ENCODE measurements at places on chromosomes 1 and 21.
A peak's percentile ranks its signal among the peaks of the same experiment; 100 is the strongest.

- DNase-seq: no peak
These were observed 17.4 kb downstream of the IQGAP3 start for GRCh38 chr1:156554971-156555370.

GRCh38 chr1:233081735-233082134, 131.3 kb downstream of the NTPCR start:
- DNase-seq: no peak

DNA sequence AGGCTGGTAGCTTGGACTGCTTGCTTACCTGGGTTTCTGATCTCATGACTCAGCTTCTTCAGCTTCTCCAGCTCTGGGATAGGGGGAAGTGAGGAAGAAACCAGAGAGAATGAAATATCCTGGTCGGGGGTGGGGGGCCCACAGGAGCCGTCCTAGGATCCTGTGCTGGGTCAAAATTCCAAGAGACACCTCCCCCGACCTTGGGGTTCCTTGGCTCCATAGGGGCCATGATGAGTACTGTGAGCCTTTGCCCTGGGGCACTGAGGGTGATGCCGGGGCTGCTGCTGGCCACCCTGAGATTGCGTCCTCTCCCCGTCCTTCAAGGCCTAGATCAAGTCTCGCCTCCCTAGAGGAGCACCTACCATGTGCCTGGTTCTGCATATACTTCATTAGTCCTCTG, 40.0 kb downstream of the MYOM3 start:
- no peak for DNase-seq

DNA sequence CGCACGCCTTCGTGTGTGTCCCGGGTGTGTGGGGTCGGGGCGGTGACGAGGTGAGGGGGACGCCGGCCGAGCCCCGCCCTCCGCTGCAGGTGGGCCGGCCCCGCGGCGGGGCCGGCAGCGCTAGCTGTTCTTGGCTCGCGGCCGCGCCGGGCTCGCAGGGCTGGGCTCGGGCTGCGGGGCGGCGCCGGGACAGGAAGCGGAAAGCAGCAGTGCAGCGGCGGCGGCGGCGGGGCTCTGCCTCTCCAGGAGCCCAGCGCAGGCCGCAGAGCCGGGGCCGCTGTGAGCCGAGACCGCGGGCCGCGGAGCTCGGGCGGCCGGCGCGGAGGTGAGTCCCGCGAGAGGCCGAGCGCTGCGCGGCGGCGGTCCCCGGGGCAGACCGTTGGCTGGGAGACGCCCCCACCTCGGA, at the start of gene VANGL1:
Gene VANGL1 (plus strand): TSS at position 209 of the 406 bp plus-strand sequence. CDS start 9,444 bp downstream, outside the sequence.
- peak; percentile 42 for DNase-seq

GRCh38 chr1:243343970-243344937, 88.4 kb downstream of the SDCCAG8 start:
- DNase-seq: no peak

- DNase-seq: no peak
These were observed 11.7 kb downstream of the NR5A2 start for GRCh38 chr1:200038981-200039848.

DNA sequence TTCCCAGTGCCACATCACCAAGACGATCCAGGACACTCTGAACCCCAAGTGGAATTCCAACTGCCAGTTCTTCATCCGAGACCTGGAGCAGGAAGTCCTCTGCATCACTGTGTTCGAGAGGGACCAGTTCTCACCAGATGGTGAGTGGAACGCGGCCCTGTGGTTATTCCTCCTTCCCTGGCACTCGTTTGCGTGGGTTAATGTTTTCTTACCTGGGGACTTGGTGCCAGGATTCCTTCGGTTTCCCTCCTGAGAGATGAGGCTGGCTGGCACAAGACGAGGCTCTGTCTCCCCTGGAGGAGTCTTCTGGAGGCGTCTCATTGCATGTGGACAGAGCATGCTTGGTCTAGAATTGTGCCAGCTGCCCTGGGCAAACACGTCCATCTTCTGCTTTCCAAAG, 29.3 kb downstream of the ATP5PO start:
- no peak for DNase-seq

DNA sequence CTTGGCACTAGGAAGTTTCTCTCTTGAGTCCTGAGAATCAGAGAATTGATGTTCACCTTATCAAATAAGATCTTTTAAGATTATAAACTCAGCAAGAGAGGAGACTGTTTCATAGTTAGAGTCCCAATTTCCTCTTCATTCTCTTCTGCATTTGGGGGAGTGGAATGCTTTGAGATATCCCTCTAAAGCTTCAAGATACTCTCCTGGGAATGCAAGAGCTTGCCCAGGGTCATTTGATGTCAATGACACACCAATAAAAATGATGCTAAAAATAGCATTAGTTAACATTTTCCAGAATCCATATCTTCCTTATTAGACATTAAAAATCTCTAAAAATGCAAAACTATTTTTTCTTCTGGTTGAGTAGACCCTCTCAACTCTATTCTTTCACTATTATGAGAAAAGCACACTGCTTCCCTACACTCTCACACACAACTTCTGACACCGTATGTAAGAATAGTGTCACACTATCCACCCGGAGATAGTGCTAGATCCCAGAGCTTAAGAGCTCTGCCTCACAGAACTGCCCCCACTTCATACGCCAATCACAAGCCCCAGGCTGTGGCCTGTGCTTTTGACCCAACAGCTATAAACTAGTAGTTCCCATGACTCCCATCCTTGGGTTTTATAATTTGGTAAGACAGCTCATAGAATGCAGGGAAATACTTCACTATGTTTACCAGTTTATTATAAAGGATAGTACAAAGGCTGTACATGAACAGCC, 399.9 kb upstream of the RUNX1 start:
- DNase-seq: no peak

DNA sequence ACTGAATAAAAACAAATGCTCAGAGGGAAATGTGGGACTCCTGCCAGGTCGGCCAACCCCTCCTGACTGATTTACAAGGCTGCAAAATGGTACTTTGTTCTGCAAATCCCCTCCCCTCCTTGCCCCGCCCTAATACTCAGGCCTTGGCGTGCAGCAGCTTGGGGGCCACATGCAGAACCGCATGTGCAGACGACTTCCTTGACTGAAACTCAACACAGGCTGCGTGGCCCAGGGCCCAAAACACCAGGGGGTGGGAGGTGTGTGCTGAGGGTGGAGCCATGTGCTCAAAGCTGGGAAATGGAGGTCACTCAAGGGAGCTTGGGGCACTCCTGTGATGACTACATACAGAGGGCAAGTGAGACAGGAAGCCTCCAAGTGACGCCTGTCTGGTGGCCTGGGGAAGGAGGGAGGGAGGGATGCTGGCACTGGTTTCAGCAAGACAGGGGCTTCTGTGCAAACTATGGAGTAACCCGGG, 87.2 kb downstream of the MRPL37 start:
- peak; percentile 55 for DNase-seq

GRCh38 chr1:51236531-51237350, 668 bp downstream of the RNF11 start:
- no peak for DNase-seq

DNA sequence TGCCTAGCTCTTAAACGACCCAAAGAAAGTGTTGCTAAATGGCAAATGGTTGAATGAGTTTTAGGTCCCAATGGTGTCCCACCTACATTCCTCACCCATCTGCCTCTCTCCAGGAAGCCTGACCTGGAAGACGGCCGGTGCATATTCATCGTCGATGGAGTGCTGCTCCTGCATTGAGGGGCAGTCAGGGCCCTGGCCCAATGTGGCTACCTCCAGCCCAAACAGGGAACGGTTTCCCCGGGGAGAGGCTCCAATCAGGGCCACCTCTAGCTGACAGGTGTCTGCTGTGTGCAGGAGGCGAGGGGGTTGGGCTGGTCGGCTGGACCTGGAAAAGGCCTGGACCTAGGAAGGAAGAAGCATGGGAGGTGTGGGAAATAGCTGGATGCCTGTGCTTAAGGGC, 1.6 kb downstream of the GLMP start:
- DNase-seq: no peak

DNA sequence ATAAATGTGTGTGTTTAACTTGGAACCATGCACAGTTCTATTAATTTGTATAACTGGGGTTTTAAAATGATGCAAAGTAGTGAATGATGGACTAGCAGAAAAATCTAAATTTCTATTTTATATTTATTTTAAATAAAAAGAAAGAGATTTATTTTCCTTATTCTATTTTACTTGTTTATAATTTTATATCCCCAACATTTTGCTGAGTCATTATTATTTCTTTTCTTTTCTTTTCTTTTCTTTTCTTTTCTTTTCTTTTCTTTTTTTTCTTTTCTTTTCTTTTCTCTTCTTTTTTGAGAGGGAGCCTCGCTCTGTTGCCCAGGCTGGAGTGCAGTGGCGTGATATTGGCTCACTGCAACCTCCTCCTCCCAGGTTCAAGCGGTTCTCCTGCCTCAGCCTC, 395.0 kb upstream of the NCAM2 start:
- DNase-seq: no peak

- DNase-seq: no peak
These were observed 272.9 kb downstream of the ADGRL2 start for GRCh38 chr1:82073659-82074058.

- no peak for DNase-seq
These were observed 523.6 kb upstream of the PLXNA2 start for GRCh38 chr1:208767816-208768215.

GRCh38 chr1:213256438-213257087, 205.5 kb downstream of the RPS6KC1 start:
- DNase-seq: no peak

DNA sequence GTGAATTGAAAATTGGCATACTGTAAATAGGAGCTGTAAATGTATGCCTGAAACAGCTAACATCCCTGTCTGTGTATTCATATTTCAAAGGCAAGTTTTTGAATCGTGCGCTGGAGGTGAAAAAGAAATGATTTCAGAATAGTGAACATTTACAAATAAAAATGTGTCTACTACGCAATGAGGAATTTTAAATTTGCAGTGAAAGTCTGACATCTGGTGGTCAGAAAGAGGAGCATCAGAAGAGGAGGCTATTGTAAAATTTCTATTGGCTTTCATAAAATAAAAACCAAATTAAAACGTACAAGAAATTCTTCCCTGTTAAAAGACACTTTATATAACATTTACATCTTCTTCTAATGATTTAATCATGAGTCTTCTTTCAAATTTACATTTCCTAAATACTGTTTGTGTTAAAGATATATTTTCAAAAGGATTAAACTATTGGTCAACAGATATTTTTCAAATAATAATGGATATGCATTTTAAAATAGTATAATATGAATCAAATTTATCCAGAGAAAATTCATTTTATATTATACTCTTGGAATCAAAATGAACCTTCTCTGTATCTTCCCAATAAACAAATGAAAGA, 113.7 kb upstream of the RRP15 start:
- no peak for DNase-seq

DNA sequence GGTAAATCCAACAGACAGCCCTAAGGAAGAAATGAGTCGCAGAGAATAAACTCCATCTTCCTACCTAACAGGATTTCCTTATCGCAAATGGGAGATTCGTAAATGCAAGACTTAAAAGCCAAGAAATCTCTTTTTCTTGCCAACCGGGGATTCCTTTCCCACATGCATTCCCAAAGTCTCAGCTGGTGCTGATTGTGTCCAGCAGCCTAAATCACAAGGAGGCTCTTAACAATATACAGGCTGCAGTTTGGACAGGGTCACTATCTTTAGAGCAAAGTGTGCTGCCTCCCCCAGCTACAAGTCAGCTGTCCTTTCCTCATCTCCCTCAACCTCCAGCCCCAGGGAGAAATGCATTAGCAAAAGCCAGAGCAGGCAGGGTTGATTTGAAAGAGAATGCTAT, 189.8 kb upstream of the PLXNA2 start:
- no peak for DNase-seq

DNA sequence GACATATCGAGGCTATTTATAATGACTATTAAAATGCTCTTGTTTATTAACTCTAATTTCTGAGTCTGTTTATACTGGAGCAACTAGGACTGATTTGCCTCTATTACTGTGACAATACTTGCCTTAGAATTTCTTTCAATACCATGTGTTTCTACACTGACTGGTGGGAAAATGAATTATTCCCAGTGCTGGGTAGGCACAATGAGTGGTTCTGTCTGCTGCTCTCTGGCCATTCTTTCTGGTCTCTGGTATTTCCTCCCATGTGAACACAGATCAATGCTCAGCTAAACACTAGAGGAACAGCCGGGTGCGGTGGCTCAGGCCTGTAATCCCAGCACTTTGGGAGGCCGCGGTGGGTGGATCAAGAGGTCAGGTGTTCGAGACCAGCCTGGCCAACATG, 390.5 kb downstream of the PRDM2 start:
- DNase-seq: no peak

- no peak for DNase-seq
These were observed 28.0 kb downstream of the TAF5L start for GRCh38 chr1:229597877-229598276.

- no peak for DNase-seq
These were observed 236.6 kb downstream of the HHAT start for GRCh38 chr1:210565306-210565705.

- no peak for DNase-seq
These were observed 59.3 kb downstream of the WDR4 start for GRCh38 chr21:42819861-42820615.

DNA sequence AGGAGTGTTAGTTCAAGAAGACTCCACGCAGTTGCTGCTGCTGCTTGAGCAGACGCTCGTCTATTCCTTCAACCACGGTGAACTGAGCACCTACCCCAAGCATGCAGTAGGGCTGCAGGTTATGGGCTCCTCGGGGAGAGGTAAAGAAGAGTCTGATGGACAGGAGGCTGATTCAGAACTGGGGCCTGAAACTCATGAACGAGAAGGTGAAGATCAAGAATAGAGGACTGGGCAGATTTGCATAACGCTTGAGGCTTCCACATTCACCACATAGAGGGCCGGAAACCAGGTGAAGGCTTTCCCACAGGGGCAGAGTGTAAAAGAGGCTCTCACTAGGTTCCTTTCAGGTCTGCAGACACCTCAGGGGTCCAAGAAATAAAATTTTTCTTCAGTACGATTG, 9.1 kb downstream of the ABCA4 start:
- DNase-seq: no peak

GRCh38 chr1:10903821-10904220, 107.4 kb upstream of the CASZ1 start:
- no peak for DNase-seq

GRCh38 chr1:87230501-87230900, 98.2 kb upstream of the LMO4 start:
- no peak for DNase-seq

GRCh38 chr1:71835442-71835813, 446.9 kb downstream of the NEGR1 start:
- DNase-seq: no peak

- no peak for DNase-seq
These were observed 11.0 kb downstream of the ZBTB7B start for GRCh38 chr1:155013632-155014031.

DNA sequence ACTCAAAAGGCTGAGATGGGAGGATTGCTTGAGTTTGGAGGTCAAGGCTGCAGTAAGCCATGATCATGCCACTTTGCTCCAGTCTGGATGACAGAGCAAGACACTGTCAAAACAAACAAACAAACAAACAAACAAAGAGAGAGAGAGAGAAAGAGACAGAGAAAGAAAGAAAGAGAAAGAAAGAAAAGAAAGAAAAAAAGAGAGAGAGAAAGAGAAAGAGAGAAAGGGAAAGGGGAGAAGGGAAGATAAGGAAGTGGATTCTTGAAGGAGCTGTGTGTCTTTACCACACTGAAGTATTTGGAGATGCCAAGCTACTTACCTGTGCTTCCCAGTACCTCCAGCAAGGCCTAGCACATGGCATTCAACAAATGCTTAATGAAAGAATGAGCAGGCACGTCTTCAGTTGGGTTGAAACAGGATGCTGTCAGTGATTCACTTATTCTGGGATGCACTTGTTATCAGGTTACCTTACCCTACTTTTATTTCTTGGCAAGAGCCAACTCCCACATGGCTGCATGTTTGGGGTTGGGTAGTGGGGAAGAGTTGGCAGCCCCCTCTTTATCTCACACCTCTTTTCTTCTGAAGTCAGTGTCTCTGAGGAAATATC, 28.8 kb downstream of the CD101 start:
- DNase-seq: no peak

GRCh38 chr1:208142590-208143382, 101.4 kb downstream of the PLXNA2 start:
- DNase-seq: no peak

All from stimulated activated CD4-positive, alpha-beta T cell treated with anti-CD3 and anti-CD28 coated beads, Interleukin-4, amount 100 ng/mL, for 48 hours (primary cell).